ENCODE measurements at places on chromosomes 7 and 10. TPM values are rescaled to one million over a fixed set of nuclear protein-coding genes. Genes with fewer than 3 reads are reported as not detected.

POMZP3 gene
- polyA plus RNA-seq: 18.5 TPM

NODAL gene
- 0.33 TPM for polyA plus RNA-seq

RGS10 gene
- 63.1 TPM for polyA plus RNA-seq

GRCh38 chr7:121689749-121690148, 183.2 kb upstream of the PTPRZ1 start:
- no peak for DNase-seq

GRCh38 chr7:140155428-140155827, 21.4 kb downstream of the KDM7A start:
- no peak for DNase-seq

- DNase-seq: no peak
Observed at GRCh38 chr10:30639946-30640786, 10.6 kb upstream of the LYZL2 start.

Data from large intestine (tissue), 12 donors.